ENCODE measurements at places on chromosomes 3 and 15. TPM values are rescaled to one million over a fixed set of nuclear protein-coding genes. Genes with fewer than 3 reads are reported as not detected.

GOLGA6B gene
- not detected for total RNA-seq

SLC22A13 gene
- total RNA-seq: 0.32 TPM

DIPK2A gene
- total RNA-seq: 22.4 TPM

WDR93 gene
- total RNA-seq: 1.2 TPM

SUCLG2 gene
- total RNA-seq: 50.7 TPM

RPL32 gene
- 1,243 TPM for total RNA-seq

ROPN1 gene
- not detected for total RNA-seq

WDR53 gene
- total RNA-seq: 9.5 TPM

RASL12 gene
- total RNA-seq: 21.5 TPM

SUMF1 gene
- total RNA-seq: 35.4 TPM

LRRC31 gene
- 1.1 TPM for total RNA-seq

GABRR3 gene
- not detected for total RNA-seq

PPP1R14D gene
- total RNA-seq: 0.53 TPM

GOLGA6A gene
- total RNA-seq: not detected

SLC27A2 gene
- total RNA-seq: 2.9 TPM

NAALADL2 gene
- 9.8 TPM for total RNA-seq

GPR160 gene
- total RNA-seq: 24.4 TPM

TRANK1 gene
- total RNA-seq: 36.9 TPM

IGSF10 gene
- total RNA-seq: 30.9 TPM

ANKUB1 gene
- total RNA-seq: 3.1 TPM

TGM4 gene
- not detected for total RNA-seq

SEMA3B gene
- 77.6 TPM for total RNA-seq

FYCO1 gene
- 40.9 TPM for total RNA-seq

EPHB3 gene
- total RNA-seq: 4.9 TPM

CADPS gene
- total RNA-seq: 2.7 TPM

MAGEF1 gene
- total RNA-seq: 23.5 TPM

EPHA6 gene
- 0.53 TPM for total RNA-seq

All from lower lobe of right lung (tissue), 2 donors.